ENCODE measurements at places on chromosomes 7 and 10.

DNA sequence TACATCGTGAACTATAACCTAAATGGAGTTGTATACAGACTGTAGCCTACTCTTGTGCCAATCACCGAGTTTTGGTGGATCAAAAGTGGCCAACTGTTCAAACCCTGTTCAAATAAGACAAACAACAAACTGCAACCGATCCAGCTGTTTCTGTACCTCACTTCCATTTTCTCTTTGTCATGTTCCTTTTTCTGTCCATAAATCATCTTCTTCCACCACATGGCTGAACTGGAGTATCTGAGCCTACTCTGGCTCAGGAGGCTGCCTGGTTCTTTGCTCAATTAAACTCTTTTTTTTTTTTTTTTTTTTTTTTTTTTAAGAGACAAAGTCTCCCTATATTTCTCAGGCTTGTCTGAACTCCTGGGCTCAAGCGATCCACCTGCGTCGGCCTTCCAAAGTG lies 59.0 kb upstream of the NPVF start:
- DNase-seq = no peak

DNA sequence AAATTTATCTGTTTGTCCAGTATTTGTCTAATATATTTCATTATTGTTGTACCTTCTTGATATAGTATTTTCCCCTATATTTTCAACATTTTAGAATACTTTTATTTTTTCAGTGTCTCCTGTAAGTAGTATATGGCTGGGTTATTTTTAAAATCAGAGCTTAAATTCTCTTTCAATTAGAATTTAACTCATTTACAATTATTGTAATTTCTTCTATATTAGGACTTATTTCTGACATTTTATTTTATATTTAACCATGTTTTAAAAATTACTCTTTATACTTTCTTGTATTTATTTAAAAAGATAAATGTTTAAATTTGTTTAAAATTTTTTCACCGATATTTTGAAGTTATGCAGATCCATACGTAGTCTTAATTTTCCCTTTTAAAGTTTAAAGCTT lies 220.0 kb upstream of the NPVF start:
- no peak for DNase-seq

GRCh38 chr7:74455928-74456327 lies 2.2 kb downstream of the GTF2IRD1 start:
- DNase-seq = no peak

- DNase-seq = no peak
These were observed 12.8 kb upstream of the RPEL1 start for GRCh38 chr10:103232772-103233488.

- no peak for DNase-seq
These were observed 36.7 kb upstream of the PRPS1L1 start for GRCh38 chr7:18064242-18064838.

DNA sequence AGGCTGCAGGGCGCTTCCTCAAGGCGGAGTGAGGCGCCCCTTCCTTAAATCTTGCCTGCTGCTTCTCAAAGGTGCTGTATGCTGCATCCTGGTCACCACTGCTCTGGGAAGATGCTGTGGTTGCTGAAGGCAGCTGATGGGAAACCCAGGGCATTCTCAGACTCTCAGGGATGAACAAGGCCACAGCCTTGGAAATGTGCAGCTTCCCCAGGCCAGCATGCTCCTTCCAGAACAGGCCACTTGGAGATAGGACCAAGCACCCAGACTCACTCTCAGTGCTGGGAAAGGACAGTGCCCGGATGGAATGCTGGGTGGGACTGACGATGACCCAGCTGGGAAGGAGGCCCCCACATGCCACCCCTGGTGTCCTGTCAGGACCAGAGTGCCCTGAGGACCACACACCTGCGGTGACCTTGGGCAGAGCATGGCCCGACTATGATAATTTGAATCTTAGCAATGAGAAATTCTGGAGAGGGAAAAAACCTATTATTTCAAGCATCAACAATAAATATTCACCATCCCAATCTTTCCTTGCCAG lies 235.5 kb downstream of the TNS3 start:
- DNase-seq = no peak

Data from activated naive CD4-positive, alpha-beta T cell (primary cell).